ENCODE measurements at places on chromosomes 2 and 18.
A peak's percentile ranks its signal among the peaks of the same experiment; 100 is the strongest.

- no peak for DNase-seq
Observed at GRCh38 chr2:183490914-183491313, 366.7 kb downstream of the NUP35 start.

GRCh38 chr2:223884399-223884798, 47.0 kb upstream of the AP1S3 start:
- DNase-seq: no peak

DNA sequence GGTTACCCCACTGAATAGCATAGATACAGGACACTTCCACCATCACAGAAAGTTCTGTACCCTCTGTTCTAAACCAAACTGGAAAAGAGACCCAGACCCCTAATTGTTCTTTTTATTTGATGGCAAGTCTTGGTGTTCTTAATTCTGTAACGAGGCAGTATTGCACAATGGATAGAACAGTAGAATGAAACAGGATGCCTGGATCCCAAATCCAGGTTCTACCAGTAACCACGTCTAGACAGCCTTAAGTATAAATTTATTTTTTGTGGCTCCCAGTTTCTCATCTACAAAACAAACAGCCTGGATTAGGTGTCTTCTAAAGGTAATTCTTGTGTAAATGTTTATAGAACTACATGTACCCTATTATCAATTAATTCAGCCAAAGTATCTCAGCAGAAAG, 23.7 kb downstream of the SMC6 start:
- no peak for DNase-seq

GRCh38 chr2:131143803-131144202, 38.7 kb downstream of the PLEKHB2 start:
- DNase-seq: no peak

GRCh38 chr2:231634951-231635875, 42.5 kb downstream of the TEX44 start:
- DNase-seq: no peak

DNA sequence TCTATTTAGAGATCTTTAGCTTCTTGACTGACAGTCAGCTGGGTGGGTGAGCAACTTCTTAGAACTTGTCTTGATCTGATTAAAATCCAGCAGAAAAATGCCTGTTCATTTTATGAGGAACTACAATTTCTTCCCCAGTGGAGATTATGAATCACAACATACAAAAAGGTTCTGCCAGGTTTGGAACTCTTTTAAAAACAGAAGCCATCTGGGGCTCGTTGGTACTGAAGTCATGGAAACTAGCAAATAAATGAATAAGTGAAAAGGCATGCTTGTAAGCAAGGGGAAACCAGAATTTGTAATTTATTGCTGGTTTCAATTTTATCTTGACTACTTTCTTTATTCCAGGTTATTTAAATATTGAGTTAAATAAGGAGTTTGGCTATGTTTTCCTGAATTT, 767.4 kb downstream of the MBD2 start:
- DNase-seq: no peak

GRCh38 chr2:156125018-156125417, 207.5 kb downstream of the NR4A2 start:
- DNase-seq: no peak

GRCh38 chr2:144448389-144449027, 71.4 kb downstream of the ZEB2 start:
- no peak for DNase-seq

GRCh38 chr2:234481301-234481700, 15.6 kb downstream of the ARL4C start:
- no peak for DNase-seq

- no peak for DNase-seq
Observed at GRCh38 chr18:32010124-32010721, 8.4 kb upstream of the RNF125 start.

DNA sequence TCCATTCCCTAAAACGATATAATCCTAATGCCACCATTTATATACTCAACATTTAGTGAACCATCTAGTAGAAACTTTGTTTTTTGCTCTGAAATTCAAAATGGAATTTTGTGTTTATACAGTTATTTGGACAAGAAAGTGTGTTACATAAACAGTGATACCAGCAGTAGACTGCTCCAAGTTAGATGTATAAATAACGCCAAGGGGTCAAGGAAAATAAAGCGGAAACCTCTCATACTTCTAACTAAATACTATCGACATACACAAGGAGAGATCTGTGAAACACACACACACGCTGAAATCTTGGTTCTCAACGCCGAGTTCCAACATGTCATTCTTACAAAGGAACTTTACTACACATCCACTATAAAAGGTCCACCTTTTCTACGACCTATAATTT, 1.2 kb downstream of the TXNL1 start:
- no peak for DNase-seq

GRCh38 chr18:35371412-35372195, 5.5 kb downstream of the ZNF396 start:
- DNase-seq: no peak

DNA sequence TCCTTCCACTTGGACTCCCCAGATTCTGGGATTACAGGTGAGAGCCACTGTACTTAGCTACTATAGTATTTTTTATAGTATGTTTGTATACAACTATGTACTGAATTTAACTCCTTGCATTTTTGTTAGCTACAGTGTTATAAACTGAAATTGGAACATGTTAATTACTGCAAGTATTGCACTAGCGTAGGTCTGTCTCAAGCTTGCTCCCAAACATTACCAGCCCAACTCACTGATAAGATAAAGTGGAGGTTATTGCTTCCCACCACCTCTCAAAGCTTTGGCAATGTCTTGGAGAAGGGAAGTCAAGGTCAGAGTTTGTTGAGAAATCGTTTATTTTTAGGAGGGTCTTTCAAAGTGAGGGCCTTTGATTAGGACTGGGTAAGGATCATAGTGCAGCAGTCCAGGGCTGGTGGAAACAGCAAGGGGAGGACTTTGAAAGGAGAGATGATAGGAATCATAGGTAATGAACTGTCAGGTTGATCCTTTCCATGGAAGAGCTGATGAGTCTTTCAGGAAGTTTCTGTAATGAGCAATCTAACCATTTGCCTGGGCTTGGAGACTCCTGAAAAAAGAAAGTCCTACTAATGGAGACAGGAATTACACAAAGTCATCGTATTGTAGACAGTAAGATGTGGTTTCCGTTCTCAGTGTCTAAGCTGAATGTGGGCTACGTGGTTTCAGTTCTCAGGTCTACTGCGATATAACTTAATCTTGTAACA, 257.1 kb downstream of the MYO3B start:
- DNase-seq: no peak

- DNase-seq: no peak
Observed at GRCh38 chr2:46952171-46952570, 36.6 kb upstream of the MCFD2 start.

- no peak for DNase-seq
Observed at GRCh38 chr2:16774091-16774490, 108.5 kb upstream of the CYRIA start.

DNA sequence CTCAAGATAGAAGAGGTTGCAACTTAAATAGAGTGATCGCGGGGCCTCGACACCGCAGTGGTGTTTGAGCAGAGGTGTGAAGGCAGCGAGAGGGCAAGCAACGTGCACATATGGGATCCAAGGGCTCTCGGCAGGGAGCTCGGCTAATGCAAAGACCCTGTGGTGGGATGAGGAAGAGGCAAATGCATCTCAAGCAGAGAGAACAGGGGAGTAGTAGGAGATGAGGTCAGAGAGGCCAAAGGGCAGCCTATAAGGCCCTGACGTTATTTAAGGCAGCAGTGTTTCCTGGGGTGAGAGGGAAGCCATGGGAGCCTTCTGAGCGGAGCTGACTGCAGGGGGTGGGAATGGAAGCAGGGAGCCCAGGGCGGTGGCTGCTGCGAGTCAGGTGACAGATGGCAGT, 74.5 kb downstream of the MRPS9 start:
- DNase-seq: no peak

DNA sequence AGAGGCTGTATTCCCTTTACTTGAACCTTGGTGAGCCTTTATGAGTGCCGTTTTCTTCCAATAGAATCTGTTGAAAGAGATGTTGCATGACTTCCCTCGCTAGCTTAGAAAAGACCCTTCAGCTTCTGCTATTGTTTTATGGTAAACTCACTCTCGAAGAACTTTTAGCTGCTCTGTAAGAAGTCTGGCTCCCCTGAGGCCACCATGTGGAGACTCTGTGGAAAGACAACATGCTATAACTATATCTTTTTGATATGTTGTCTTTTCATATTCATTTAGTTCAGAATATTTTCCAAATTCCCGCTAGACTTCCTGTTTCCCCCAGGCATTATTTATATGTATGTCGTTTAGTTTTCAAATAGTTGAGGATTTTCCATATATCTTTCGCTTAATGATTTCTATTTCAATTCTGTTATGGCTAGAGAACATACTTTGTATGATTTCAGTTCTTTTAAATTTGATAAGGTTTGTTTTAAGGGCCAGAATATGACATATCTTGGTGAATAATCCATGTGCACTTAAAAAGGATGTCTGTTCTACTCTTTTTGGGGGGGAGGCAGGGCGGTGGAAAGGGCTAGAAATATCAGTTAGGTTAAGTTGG, 64.1 kb downstream of the PTPN4 start:
- DNase-seq: peak; percentile 14

GRCh38 chr2:132252191-132252893, 90.6 kb upstream of the ANKRD30BL start:
- no peak for DNase-seq

DNA sequence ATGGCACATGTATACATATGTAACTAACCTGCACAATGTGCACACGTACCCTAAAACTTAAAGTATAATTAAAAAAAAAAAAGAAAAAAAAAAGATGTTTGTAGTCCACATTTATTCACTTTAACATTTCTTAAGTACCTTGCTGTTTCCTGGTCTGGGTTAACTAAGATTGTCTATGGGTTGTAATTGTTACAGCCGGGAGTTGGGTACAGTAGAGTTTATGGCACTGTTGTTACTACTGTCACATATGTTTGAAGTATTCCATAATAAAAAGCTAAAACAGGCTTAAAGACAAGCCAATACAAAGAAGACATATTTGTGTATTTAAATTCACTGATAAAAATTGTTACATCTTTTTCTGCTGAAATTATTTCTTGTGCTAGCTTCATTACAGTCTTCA, 36.2 kb downstream of the GCC2 start:
- DNase-seq: no peak

- DNase-seq: no peak
Observed at GRCh38 chr2:82282111-82282882, 1977.7 kb upstream of the LRRTM1 start.

GRCh38 chr2:147594038-147594437, 250.8 kb upstream of the ACVR2A start:
- no peak for DNase-seq

GRCh38 chr2:75098856-75099255, 100.5 kb downstream of the TACR1 start:
- no peak for DNase-seq

GRCh38 chr2:54122939-54123338, 7.5 kb downstream of the ACYP2 start:
- no peak for DNase-seq

DNA sequence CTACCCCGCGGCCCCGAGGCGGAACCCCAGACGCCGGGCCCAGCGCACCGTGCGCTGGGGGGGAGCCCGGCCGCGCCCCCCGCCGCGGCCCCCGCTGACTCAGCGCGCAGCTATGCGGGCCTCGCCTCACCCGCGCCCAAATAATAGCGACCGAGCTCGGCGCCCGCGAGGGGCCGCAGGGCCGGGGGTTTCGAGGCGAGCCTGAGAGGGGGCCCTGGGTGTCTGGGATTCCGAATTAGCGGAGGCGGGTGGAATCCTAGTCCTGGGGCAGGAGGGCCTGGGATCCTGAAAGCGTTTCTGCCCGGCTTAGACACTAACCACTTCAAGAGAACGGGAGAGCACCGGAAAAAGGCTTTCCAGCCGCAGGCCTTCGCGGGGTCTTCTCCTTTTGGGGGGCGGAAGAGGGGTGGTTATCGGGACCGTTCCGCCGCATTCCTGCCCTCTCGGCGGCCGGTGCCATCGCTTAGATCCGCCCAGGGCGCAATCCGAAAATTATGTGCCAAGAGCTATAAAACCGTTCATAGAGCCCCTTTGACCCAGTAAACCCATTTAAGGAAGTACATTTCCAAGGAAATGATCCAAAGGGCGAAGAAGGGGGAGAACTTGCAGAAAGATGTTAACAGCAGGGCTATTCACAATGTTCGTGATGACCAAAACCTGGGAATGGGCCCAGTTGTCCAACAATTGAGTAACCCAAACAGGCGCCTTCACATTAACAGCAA, 681 bp upstream of the ROCK2 start:
- peak; percentile 53 for DNase-seq

GRCh38 chr2:30622452-30622851, 175.4 kb downstream of the LCLAT1 start:
- DNase-seq: no peak

DNA sequence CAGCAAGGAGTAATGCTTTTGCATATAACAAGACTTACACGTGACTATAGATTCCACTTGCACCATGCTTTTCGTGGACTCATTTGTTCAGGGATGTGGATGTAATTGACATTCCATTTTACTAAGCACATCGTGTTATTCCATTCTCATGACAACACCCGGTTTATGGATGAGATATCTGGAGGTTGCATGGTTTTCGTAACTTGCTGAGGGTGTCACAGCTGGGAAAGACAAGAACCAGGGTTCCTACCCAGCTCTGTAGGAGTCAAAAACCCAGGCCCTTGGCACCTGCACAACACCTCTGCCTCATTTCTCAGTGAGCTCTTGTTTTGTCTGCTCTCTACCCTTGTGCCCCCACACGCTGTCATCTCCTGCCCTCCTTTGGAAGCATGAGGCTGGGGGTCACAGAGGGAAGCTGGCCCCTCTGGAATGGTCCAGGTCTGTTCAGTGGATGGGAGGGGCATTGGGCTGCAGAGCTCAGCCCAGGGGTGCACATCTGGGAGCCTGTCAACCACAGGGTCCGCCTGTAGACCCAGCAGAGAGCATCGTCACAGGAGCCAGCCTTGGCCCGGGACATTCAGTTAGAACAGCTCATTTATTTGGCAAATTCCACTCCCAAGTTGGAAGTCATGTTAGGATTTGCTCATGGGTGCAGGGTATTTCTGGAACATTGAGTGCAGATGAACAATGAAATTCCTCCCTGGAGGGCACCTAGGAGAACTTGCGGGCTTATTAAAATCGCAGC, 120.1 kb upstream of the TWIST2 start:
- DNase-seq: no peak

DNA sequence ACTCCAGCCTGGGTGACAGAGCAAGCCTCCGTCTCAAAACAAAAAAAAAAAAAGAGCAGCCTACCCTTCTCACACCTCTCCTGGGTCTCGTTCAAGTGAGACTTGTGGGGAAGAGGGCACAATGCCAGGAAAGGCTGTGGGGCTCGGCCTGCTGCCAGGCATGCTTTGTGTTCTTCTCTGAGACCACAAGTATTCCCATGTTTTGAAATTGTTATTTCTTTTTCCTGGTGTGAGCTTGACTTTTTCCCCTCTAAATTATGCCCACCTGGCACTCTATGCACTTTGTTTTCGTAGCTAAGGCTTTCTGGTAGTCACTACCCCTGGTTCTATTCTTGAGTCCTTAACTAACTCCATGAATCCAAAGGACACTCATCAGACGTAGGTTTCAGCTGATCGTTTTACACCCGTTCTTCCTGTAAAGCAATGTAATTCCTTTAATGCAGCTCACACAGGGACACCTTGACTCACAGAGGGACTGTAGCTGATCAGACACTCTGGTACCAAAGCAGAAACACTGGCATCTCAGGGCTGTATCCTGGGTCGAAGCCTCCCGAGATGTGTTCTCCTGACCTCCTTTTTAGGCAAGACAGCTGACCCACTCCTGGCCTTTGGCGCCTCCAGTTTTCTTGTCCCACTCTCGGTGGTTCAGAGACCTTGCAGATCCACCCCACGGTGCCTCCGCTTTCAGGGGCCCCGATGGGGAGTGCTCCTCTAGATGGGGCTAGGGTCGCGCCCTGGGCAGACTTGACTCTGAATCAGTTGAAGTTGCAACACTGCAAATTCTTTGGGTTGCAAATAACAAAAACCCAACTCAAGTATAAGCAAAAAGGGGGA, 193.3 kb upstream of the AGAP1 start:
- DNase-seq: no peak

- no peak for DNase-seq
Observed at GRCh38 chr2:167510071-167510759, 621.9 kb downstream of the XIRP2 start.
